ENCODE measurements at places on chromosomes 1 and 21.
A peak's percentile ranks its signal among the peaks of the same experiment; 100 is the strongest.

DNA sequence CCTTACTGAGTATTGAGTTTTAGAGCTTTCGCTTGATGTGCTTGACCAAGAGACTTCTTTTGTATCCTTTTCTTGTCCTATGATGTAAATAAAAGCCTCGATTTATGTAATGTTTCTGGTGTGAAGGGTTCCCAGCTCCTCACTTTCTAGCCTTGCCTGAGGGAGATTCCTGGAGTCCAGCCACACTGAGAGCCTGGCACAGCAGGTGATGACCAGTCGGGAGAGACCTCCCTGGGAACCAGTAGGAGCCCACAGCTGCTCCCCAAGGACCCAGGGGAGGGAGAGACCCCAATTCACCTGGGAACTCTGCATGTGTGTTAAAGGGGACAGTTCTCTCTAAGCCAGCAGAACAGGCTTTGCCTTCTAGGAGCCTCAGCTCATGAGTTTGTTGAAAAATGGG is 8.9 kb downstream of the C1orf115 start:
- no peak for DNase-seq

DNA sequence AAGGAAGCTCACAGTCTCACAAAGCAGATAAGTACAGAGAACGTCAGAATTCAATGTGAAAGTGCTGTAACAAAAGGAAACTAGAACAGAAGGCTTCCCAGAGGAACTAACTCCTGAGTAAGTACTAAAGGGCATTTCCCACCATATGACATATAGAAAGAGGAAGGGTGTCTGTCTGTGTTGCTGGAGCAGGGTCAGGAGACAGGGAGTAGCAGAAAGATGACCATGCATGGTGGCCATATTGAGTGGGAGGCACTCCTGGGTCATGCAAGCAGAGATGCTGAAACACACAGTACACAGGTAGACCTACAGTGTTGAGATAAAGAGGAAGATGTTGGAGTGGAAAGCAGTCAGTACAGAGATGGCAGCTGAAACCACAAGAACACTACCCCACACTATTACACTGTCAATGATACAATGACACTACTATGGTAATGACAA is 47.3 kb downstream of the SLC25A24 start:
- no peak for DNase-seq

DNA sequence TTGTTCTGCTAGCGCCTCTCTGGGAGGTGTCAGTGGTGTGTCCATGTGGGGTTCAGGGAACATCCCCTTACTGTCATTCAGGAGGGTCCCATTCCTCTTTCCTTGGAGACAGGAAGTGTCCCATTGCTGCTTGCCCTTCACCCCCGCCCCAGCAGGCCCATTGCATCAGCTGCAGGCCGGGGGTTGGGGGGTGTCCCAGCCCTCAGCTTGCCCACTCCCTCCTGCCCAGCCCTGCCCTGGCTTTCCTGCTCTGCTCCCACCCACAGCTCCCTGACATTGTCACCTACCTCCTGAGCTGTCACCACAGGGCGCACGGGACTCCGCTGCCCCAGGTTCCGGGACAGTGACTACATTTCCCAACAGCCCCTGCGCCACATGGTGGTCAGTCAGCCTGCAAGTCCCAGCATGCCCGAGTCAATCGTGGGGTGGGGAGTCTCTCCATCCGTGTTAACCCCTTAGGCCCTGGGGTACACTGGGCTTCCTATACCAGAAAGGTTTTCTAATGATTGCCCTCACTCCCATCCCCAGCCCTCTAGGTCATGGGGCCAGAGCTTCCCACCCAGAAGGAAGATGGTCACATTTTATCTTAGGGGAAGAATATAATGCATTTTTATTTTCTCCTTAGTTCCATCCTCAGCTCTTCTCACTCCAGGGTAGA is at the start of gene INPP5B:
Gene INPP5B (minus strand): TSS at position 351 of the 658 bp plus-strand sequence. CDS start 745 bp downstream, outside the sequence.
- DNase-seq = no peak

DNA sequence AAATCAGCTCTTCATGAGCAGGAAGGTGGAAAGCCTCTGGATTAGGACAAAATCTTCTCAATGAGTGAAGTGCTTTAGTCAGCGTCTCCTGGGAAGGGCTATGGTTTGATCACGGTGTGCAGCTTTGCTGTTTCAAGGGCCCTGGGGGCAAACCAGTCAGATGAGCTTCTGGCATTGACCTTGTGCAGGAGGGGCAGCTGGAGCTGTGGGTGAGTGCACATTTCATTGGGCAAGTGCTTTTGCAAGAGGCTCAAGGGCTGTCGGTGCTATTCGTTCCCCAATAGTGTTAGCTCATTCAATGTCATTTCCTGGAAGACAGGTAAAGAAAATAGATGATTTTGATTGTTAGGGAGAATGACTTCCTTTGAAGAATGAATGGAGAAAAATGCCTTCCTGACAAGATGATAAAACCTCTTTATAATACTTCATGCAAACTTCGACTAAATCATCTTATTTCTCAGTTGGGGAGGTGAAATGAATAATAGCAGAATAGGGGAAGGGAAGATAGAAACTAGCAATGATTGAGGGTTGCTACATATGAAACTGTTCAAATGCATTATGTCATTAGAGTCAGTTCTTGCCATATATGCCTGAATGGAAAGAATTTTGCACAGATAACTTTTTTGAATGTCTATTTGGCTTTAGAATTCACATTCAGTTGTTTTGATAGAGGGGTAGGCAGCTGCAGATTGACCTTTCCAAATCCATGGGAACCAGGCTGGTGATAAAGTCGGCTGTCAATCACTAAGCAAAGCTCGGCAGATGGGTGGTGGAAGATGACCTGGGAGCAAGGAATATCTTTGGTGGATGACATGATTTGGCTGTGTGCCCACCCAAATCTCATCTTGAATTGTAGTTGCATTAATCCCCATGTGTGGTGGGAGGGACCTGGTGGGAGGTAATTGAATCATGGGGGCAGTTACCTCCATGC is 12.9 kb upstream of the DISC1 start:
- DNase-seq = no peak

GRCh38 chr1:227844320-227845146 is 29.1 kb downstream of the PRSS38 start:
- DNase-seq = no peak

- peak; percentile 35 for DNase-seq
Measured at GRCh38 chr1:82464362-82465001, 663.7 kb downstream of the ADGRL2 start.

Measured in COR-L47 (cell line).